ENCODE measurements at places on chromosomes 7 and 10.

- no peak for DNase-seq
Measured at GRCh38 chr10:96645191-96645721, 58.4 kb upstream of the TM9SF3 start.

- DNase-seq = no peak
Measured at GRCh38 chr7:122304996-122305421, 459 bp upstream of the FEZF1 start.

- DNase-seq = no peak
Measured at GRCh38 chr7:24135003-24135817, 148.8 kb upstream of the NPY start.

DNA sequence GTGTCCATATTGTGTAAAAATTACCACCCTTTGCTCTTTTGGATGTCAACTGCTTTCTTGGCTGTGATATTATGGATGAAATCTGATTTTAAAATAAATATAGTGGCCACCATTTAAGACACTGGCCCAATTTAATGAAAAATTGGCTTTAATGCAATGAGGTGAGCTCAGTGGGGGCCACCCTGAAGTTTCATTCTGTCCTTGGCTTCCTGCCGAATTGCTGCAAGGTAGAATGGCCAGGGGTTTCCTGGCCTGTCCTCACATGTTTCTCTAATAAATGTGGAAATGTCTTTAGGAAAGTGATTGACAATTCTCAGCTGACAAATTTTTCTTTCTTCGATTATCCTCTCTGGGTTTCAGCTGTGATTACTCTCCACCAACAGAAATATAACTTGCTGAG is 36.0 kb downstream of the DYNC1I1 start:
- DNase-seq = no peak

DNA sequence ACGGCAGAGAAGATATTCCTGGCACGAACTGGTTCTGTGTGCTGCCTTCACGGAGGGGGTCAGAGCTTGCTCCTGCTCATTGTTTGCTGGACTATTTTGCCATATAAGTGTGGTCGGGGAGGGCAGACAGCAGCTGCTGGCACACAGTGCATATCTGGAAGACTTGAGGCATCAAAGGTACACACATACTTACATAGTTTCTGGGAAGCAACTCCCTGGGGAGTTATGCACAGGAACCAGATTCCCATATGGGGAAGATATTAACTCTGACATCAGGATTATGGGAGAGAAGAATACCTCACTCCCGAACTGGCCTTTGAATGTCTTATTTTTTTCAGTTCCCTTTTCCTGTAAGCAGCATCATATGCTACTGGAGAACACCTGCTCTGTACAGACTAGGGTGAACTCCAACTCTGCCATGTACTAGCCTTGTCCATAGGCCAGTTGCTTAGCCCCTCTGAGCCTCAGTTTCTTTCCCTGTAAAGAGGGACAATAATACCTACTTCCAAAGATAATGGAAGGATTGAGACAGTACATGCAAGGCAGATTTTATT is 41.5 kb downstream of the LGI1 start:
- no peak for DNase-seq

- no peak for DNase-seq
Measured at GRCh38 chr7:68470836-68471435, 1127.3 kb upstream of the AUTS2 start.

DNA sequence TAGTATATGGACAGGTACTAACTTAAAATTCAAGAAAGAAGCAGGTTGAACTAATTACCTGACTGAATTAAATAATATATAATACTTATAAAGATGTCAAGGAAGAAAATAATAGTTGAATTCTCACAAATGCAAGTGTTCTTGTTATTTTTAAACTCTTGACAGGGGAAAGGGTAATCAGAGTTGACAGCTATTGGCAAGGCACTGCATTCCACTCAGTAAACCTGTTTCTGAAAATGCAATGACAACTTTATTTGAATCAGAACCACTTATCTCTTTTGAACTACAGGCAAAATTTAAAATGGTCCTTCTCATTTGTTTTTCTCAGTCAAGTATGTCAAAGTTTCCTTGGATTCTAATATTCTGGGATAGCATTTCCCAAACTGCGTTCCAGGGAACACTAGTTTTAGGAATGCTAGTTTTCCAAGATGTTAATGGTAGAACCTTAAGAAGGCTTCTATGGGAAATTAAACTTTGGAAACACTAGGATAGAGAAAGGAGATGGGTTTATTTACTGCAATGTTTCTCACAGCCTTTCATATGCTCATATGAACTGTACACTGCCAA is 103.7 kb upstream of the LRRN3 start:
- no peak for DNase-seq

DNA sequence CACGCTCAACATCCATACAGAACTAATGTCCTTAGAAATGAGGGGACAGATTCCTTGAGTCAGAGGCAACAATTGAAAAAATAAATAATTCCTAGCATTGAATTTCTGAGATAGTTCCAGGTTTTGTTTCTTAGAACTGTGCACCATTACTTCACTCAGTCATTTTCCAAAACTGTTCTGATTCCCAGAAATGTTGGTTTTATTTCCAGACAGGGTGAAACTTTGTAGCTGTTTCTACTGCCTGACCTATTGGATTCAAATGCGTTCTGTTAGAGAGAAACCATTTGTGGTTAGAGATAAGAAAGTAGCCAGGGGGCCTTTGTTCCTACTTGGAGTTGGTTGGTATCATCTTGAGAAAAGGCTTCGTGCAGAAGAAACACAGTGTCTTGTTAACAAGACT is 8.1 kb upstream of the DEPP1 start:
- DNase-seq = no peak

- DNase-seq = no peak
Measured at GRCh38 chr10:104658067-104658466, 17.0 kb downstream of the SORCS3 start.

DNA sequence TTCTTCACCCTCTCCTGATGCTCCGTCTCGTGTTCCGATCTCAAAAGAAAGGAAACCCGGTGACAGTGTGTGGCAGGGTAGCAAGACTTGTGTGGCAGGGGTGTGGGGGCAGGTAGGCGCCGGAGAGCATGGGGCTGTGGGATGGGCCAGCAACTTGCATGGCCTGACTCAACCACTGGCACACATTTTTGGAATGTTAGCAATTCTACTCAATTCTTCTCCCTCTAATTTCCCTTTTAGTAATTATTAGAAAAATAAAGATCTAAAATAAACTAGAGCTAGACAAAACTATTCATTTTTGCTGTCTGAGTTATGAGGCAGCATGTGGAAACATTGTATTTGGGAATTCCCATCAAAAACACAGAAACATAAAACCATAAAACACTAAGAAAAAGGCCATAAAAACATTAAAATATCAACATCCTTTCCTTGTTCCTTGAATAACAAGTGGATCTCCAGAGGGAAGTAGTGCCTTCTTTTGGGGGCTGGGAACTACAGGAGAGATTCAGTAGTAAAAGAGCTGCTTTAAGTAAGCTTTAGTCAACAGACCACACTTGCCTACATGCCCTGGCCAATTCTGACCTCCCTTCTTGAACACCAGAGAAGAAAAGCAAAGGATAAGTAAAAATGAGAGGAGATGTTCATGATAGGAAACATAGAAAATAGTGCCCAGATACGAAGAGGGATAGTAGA is 21.8 kb downstream of the SEMA3C start:
- DNase-seq = no peak

DNA sequence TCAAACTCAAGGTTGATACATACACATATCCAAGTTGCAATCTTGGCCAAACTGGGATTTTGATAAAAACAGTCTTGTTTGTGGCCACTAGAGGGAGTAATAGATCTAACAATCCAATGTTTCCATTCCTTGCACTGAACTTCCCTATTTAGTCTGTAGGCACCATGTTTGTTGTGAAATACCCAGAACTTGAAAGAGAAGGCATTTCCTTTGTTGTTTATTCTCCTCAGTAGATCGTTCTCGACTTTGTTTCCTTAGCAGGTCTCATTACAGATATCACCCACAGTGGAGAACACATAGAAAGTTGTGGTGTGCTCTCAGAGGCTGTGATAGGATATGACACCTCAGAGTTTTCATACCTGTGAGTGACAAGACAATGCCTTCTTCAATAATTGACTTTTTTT is 70.3 kb upstream of the MXI1 start:
- no peak for DNase-seq

DNA sequence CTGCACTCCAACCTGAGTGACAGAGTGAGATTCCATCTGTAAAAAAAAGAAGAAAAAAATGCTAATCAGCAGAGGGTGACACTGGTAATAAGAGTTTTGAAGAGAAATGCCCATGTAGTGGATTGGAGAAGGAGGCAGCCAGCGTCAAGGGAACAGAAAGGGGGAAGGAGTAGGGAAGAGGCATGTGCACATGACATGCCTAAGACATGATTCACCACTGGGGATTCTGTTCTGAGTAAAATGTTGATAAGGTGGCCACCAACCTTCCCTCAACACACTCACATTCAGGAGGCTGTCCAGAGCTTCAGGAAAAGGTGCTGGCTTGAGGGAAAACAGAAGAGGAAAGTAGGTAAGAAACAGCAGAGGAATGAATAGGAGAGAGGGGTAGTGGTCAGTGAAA is 39.9 kb downstream of the AKR1D1 start:
- DNase-seq = no peak

Measured in T-helper 17 cell (primary cell).